DND-41 (cell line): ENCODE measurements at places on chromosomes 16 and 17.
A peak's percentile ranks its signal among the peaks of the same experiment; 100 is the strongest.

GRCh38 chr17:82065638-82066303 is at the start of gene DUS1L:
Gene DUS1L (minus strand): TSS chr17:82065804. CDS start chr17:82065059, 745 bp downstream.
- DNase-seq = peak; percentile 73

DNA sequence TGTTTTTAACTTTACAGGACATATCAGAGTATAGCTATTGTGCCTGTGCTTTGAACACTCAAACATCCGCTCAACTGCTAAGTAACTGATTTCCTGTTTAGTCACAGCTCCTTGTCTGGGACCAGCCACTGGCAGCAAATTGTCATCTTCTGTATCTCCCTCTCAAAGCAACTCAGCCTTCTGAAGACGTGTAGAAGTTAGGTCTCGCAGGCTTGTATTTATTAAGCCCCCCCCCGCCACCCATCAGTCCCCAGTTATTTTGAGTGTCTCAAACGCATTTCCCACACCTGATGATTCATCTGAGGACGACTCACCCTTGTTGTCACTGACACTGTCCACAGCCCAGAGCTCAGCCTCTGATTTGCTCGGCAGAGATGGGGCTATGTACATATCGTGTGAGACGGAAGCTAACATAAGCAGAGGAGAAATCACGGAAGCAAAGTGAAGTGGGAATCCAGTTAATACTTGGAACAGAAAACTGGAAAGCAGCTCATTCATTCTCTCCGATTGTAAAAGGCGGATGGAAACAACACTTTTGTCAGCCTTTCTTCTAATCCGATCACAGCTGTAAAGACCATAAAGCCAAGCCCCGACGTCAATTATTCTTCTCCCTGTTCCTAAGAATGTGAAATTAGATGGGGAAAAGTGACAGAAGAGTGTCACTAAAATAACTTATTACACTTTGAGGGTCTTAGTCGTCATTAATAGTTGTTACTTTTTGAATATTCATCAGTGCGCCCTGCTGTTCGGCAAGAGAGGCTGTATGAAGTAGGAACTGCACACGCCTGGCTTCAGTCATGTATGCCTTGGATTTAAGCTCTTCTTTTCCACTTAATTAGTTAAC is 64.2 kb downstream of the PITPNC1 start:
- peak; percentile 79 for DNase-seq

DNA sequence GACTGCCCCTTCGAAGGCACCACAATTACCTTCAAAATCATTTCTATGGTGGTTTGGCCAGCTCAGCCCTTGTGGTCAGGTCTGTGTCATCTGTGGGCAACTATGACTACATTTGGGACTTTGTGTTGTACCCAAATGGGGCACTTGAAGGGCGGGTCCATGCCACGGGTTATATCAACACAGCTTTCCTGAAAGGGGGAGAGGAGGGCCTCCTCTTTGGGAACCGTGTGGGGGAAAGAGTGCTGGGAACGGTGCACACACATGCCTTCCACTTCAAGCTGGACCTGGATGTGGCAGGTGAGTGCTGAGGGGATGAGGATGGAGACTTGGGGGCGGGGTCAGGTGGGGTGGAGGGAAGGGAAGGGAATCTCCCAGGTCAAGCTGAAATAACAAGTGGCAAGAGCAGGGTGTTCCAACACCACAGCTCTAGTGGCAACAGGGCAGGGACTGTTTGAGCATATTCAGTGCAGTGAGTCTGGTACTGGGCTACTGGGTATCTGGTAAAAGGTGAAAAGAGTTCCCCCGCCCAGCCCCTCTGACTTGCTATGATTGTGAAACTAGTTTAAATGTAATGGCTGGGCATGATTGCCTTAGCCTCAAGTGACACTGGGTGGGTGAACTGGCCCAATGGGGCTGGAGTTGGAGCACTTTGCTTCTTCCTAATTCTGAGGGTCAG is 1.7 kb downstream of the AOC2 start:
- DNase-seq = no peak

DNA sequence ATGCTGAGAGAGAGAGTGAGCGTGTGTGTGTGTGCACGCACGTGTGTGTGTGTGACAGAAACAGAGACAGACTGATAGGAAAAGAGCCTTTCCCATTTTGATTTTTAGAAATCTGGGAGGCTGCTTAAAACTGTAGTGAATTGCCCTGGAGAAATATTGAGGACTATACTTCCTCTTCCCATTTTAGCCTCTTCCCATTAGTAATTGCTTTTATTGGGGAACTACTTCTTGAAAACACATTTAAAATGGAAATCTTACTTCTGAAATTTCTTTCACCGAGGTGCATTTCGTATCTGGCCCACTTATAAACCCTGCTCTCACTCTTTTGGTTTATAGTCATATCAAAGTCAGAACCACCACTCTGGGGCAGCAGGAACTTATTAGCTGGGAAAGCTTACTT is 47.1 kb downstream of the NUP93 start:
- no peak for DNase-seq

DNA sequence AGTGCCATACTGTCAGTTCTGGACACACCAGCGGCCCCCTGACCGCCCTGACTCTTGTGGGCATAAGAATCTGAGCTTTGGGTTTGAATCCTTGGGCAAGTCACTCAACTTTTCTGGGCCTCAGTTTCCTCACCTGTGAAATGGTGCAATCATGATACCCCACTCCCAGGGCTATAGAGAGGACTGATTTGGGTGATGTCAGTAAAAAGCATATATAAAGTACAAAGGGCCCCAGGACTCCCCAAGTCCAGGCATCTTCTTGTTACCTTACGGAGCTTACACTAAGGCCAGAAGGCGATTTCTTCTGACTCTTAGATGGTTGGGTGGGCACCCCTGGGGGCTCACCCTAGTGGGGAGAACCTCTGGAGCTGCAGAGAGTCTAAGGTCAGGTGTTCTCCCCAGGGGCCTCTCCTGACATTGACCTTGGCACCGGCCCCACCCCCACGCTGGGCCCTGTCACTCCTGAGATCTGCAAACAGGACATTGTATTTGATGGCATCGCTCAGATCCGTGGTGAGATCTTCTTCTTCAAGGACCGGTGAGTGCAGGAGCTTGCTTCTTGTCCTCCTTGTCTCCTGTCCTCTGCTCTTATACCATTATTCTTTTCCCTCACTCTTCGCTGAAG is 13.9 kb downstream of the MMP2 start:
- DNase-seq = no peak
